T47D (cell line): ENCODE measurements at places on chromosomes 11 and 22.

DNA sequence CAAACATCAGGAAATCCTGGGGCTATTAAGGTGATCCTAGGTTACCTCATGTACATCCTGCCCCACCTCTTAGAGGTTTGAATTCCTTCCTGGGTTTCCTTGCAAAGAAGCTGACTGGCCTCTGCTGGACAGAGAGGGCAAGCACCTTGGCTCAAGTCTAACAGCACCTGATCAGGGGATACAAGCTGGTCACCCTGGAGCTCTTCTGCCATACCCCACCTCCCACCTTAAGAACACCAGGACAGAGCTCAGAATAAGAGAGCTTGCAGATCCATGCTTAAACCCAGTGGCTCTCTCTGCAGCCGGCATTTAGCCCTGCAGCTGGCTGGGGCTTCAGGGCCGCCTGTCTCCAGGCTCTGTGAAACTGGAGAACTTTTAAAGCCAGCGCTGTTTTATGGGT lies 386.6 kb upstream of the NARS2 start:
- DNase-seq, result peak; percentile 93

- DNase-seq, result no peak
Measured at GRCh38 chr22:39939830-39940229, 20.4 kb upstream of the TMA7B start.

GRCh38 chr11:9535189-9535781 lies 38.2 kb upstream of the WEE1 start:
- DNase-seq, result no peak

GRCh38 chr22:23689414-23689813 lies 1.4 kb upstream of the RGL4 start:
- no peak for DNase-seq

GRCh38 chr11:77879218-77879617 lies 58.3 kb downstream of the AAMDC start:
- no peak for DNase-seq

DNA sequence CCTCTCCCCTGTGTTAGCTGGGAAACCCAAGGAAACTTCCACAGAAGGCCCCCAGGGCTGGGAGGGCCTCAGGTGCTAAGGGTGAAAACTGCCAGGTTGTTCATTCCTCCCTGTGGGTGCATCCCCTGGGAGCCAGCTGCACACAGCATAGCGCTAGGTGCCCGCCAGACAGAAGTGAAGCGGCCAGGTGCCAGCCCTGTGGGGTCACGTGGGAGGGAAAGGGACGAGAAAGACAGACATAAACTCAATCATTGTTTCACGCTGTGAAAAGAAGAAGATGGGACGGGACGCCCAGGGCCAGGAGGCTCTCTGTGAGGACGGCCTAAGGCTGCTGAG lies 31.6 kb upstream of the HMOX1 start:
- no peak for DNase-seq

DNA sequence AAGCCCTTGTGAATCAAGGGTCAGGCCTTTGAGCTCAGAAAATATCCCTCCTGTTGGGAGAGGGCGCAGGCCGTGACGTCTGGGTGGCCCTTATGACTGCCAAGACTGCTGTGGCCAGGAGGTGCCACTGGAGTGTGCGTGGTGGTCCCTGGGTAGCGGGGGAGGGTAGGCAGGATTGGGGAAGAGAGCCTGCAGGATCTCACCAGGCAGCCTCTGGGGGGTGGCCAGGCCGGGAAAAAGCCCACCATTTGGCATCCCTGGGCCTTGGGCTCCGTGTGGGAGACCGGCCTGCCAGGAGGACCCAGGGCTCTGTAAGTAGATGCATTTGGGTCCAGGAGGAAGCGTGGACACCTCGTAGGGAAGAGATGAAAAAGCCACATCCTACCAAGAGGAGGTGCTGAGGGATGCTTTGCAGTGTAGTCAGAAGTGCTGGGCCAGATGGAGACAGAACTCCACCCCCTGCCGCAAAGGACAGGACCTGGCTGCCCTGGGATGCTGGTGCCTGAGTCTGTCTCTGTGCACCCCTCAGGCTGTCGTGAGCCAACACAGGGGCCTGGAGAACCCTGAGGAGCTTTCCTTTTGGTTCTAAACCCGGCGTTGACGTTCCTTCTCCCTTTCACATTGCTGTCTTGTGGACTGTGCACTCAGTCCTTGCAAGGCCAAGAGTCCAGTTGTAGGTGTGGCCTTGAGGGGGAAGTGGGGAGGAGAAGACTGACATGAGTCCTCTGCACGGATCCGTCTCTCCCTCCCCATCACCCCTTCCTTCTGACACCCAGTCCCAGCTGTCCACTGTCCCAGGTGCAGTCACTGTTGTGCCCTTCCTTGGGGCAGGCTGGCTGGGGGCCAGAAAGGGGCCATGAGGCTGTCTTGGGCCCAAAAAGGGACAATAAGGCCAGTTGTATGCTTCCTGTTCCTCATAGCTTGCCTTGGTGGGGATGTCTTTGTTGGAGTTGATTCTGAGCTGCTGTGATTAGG lies 12.7 kb upstream of the MIEF1 start:
- DNase-seq, result no peak
